ENCODE measurements at places on chromosomes 3 and 15.

DNA sequence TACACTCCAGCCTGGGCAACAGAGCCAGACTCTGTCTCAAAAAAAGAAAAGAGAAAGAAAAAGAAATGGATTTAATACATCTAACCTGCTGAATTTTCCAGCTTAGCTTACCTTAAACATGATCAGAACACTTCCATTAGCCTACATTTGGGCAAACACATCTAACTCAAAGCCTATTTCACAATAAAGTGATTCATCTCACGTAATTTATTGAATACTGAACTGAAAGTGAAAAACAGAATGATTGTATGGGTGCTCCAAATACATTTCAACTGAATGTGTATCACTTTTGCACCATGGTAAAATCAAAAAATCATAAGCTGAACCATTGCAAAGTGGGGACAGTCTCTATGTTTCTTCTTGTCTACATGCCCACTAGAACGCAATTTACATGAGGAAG, 9.0 kb downstream of the PIK3R4 start:
- no peak for DNase-seq

DNA sequence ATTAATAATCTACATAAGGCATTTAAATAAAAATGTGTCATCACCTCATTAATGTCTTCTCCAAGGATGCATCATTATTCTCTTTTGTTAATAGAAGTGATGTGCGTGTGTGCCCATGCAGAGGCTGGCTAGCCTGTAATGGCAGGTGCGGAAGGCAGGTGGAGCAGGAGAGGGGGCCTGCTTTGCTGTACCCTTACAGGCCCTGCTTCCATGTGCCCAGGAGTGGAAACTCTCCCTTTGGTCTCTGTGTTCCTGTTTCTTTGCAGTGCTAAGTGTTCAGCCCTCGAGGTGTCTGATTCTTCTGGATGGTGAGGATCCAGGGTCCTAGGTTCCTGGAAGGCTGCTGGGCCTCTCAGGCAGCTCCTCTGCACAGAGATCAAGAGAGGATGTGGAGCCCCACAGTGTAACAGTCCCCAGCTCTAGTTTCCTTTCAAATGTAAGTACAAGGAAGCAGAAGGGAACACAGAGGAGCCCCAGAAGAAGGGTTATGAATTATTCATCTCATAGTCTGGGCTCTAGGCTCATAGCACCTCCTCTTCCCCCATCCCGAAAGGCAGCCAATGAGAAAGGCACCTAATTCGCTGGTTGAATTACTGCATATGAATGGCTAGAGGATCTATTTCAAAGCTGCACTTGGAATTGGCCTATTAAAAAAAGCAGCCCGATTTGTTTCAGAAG, 39.2 kb upstream of the AGBL1 start:
- no peak for DNase-seq

- no peak for DNase-seq
Observed at GRCh38 chr3:138936741-138937689, 9.9 kb downstream of the FOXL2 start.

- no peak for DNase-seq
Observed at GRCh38 chr3:98560911-98561310, 29.1 kb downstream of the GPR15 start.

GRCh38 chr3:41075975-41076374, 123.3 kb upstream of the CTNNB1 start:
- DNase-seq: no peak

GRCh38 chr3:182524711-182525401, 268.4 kb upstream of the ATP11B start:
- DNase-seq: peak; percentile 48

DNA sequence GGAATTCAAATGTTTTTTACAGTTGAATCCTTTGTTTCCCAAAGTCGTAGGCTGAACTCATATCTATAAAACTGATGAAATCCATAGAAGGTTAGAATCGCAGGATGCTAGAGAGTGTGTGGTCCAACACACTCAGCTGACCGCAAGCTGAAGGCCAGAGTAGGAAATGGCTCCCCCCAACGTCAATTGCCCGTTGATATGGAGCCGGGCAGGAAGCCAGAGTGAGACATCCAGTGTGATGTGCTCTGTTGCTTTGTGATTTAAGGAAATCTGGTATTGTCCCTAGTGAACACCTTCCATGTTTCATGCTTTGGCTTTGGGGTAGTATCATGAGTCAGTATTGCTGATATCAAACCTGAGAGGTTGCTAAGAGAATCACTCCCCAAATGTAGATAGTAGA, 5.8 kb upstream of the MEX3B start:
- no peak for DNase-seq

DNA sequence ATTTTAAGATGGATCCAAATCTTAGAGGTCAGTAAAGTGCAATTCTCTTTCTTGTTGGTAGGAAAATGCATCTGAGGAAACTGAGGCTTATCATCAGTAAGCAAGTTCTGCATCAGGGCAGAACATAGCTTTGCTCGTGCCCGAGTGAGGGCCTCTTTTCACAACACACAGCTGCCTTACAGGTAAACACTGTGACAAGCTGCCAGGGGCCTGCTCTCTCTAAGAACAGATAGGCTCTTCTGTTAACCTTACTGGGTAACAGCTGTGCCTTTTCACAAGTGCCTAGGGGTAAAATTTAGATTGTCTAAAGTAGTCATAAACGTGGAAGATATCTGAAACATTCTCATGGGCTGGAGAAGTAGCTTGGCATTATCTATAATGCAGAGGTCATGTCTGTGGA, 118.1 kb downstream of the C3orf38 start:
- no peak for DNase-seq
